ENCODE measurements at places on chromosomes 12 and 14.
A peak's percentile ranks its signal among the peaks of the same experiment; 100 is the strongest.

GRCh38 chr14:65339866-65340265 is 72.7 kb upstream of the FUT8 start:
- no peak for DNase-seq

DNA sequence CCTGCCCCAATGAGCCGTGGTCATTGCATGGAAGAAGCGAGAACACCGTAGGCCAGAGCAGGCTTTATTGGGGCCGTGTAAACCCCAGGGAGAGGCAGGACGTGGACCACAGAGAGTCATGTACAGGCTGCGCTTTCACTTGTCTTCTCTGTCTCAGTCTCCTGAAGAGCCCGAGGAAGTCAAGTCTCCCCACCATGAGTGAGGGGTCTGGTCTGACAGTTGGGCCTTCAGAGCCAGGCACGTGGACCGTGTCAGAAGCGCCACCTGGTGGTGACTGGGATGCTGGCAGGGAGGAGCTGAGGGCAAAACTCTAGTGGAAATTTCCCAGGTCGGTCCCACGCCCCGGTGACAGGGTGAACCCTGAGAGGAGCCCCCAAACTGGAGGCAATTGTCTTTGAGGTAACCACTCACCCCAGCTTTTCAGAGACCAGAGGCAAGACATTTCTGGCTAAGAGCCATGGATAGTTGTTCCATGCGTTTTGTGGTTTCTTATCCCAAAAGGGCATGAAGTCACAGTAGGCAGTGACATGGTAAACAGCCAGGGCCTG is 17.4 kb downstream of the RPS6KL1 start:
- DNase-seq = peak; percentile 48

DNA sequence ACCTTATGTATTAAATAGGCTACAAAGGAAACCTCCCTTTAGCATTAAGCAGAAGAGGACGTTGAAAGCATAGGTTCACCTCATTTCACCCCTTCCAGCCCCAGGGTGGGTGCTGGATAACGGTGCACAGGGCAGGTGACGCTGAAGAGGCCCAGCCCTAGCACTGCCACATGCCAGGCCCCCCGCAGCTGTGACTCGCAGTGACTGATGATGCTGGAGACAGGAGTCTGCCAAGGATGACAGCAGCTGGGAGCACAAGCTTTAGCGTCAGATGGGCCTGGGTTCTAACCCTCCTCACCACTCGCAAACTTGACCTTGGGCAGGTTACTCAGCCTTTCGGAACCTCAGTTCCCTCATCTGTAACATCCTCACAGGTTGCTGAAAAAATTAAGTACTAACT is 76.7 kb downstream of the TBK1 start:
- DNase-seq = no peak

- DNase-seq = no peak
These were observed 121.1 kb downstream of the PLXNC1 start for GRCh38 chr12:94269316-94269999.

GRCh38 chr14:34368115-34368970 is 93.7 kb downstream of the SPTSSA start:
- no peak for DNase-seq

All from H54 (cell line).